ENCODE measurements at places on chromosomes 5 and 9.

GRCh38 chr5:154647114-154647760 is 107.9 kb upstream of the LARP1 start:
- DNase-seq = no peak

DNA sequence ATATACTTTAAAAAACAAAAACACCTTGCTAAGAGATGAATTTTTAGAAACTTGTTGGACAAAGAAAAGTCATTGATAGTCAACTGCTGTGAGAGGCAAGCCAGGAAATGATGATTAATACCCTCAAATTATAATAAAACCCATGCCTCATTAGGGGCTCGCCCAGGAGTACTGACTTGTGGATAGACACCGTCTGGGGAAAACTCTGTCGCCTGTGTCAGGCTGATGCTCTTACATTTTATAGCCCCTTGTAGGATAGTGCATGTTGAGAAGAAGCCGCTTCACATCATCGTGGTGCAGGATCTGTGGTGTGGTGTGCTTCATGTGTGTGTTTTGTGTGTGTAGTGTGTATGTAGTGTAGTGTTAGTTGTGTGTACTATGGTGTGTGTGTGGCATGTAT is 39.1 kb downstream of the SYK start:
- no peak for DNase-seq

- DNase-seq = no peak
Measured at GRCh38 chr9:94082553-94082952, 1.7 kb upstream of the PTPDC1 start.

GRCh38 chr9:34589636-34590380 is at the start of gene CNTFR:
TSS of gene CNTFR (minus strand) at chr9:34589724. CDS start at chr9:34568981, 20,743 bp downstream.
- DNase-seq = no peak

DNA sequence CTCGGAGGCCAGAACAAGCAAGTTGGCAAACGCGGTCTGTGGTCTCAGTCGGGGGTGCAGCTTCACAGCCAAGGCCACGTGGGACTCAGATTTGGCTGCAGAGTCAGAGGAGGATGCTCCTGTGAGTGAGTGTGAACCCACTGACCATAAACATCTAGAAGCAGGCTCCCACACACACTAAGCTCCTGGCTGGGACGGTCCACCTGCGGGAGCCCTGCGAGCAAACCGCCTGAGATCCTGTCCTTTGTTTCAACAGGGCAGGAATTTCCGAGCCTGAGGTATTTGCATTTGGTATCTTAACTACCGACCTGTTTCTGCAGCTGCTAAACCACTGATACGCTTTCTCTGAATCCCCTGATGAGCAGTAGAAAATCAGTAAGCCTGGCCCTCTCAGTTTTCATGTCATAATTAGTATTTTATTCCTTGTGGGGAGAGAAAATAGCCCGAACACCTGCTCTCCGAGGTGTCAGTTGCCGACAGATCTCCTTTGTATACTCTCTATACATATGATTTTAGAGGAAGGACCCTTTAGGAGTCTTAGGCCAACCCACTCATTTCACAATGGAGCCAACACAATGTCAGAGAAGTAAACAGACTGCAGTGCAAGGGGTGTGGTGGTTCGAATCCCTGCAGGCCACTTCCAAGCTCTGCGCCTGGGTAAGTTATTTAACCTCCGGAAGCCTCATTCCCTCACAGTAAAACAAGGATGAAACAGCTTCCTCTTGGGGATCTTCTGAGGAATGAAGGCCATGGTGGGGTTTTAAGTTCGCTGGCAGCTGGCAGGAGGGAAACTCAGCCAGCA is 40.9 kb upstream of the PWWP2A start:
- peak; percentile 57 for DNase-seq

DNA sequence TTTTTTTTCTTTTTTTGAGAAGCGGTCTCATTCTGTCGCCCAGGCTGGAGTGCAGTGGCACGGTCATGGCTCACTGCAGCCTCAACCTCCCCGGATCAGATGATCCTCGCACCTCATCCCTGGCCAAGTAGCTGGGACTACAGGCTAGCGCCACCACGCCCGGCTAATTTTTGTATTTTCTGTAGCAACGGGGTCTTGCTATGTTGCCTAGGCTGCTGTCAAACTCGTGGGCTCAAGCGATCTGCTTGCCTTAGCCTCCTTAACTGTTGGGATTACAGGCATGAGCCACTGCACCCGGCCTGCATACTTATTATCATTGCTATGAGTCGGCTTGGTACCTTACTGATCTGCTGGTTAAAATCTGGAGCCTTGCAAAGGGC is 790 bp upstream of the IARS1 start:
- peak; percentile 59 for DNase-seq

DNA sequence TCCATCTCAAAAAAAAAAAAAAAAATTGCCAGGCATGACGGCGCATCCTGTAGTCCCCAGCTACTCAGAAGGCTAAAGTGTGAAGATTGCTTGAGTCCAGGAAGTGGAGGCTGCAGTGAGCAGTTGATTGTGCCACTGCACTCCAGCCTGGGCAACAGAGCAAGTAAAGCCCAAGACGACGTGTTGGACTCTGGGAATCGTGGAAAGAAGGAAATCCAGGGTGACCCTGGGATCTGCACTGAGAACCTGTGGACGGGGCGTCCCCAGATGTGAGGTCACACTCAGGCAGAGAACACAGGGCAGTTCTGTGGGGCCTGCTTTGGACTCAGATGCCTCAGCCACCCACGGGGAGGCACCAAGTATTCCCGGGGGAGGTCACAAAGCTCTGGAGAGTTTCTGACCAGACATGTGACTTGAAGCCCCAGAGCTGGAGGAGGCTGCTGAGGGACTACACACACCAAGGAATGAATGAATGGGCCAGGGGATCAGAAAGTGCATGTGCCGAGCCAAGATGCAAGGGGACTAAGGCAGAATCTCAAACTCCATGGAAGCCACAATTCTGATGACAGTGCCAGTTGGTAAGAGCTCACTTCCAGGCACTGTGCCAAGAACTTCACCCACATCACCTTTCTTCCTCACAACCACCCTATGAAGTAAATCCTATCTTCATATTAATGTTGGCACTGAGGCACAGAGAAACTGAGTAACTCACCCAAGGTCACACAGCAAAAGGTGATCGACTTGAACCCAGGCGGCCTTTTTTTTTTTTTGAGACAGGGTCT is 12.9 kb downstream of the DYNC2I2 start:
- DNase-seq = peak; percentile 72

- no peak for DNase-seq
Measured at GRCh38 chr9:15641291-15641690, 88.4 kb downstream of the CCDC171 start.

GRCh38 chr5:175508896-175509295 is 30.5 kb downstream of the SFXN1 start:
- no peak for DNase-seq

- no peak for DNase-seq
Measured at GRCh38 chr9:123168586-123168985, 99.8 kb downstream of the STRBP start.

DNA sequence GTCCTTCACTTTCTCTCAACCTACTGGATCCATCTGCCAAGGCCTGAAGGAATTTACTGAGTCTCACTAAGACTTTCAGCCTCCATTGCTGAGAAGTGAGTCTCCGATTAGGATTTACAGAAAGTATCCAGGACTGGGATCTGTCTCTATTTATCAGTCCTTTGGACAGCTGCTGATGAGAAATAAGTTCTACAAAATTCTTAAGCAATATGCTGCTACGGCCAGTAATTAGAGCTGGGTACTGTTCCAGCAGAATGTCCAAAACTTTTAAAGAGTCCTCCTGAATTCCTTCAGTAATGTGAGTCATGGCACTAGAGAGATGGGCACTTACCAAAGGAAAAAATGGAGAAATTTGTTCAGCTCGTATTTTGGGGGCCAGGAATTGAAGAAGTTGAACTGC is 5.9 kb downstream of the TEX10 start:
- no peak for DNase-seq

DNA sequence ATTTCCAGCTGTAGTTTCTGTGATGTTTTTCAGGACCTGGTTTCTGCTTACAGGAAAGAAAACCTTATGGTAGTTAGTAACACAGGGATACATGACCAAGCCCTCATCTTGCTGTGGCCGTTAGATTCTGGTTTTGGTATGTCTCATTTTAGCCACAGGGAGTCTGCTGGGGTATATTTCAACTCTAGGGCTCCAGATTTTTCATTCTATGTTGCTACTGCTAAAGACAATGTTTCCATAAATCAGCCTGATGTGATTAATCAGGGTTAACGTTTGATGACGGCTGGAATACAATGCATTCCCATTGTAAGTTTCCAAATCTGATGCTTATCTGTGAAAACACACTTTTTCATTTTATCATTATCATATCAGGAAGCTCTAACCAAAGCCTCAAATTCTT is 48.2 kb downstream of the P4HA2 start:
- no peak for DNase-seq

GRCh38 chr5:181138258-181138657 is 7.3 kb upstream of the OR2V1 start:
- DNase-seq = no peak

- DNase-seq = no peak
Measured at GRCh38 chr5:104247260-104247659, 684.7 kb upstream of the NUDT12 start.

- no peak for DNase-seq
Measured at GRCh38 chr5:10474521-10475075, 32.9 kb downstream of the ROPN1L start.

DNA sequence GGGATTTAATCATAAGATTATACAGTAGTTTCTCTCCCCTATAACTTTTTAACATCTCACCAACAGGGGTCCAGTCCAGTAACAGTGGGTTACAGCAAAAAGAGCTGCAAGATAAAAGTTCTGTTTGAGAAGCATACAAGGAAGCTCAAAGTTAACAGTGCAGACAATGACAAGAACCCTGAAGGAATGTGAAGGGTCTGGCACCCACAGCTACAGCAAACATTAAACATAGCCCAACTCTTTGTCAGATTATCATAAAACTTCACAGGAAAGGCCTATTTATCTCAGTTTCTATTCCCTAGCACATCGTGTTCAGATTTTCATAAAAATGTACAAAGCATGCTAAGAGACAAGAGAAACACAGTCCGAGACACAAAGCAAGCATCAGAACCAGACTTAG is 309.4 kb downstream of the DIRAS2 start:
- no peak for DNase-seq

DNA sequence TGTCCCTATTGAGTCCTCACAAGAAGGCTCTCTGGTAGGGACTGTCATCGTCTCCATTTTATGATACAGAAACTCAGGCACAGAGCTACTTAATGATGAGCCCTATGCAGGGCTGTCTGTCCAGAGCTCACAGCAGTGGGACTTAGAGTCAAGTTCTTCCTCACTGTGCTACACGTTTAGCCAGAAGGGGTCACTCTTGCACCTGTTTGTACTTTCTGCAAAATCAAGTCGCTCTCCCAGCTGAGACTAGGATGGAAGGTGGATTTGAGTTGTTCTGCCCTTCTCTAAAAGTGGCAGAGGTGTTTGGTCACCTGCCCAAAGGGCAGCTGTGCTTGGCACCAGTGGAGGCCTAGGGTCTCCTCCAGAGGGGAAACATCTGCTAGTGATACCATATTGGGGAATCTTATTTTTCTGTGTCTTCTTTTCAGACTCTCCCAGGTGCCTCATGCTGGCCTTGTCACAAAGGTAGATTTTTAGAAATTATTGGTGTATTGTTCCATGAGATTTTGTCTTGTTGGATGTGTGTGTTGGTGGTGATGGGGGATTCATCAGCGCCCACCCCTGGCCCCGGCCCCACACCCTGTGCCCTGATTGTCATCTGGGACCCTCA is 104.2 kb downstream of the PPARGC1B start:
- peak; percentile 83 for DNase-seq

DNA sequence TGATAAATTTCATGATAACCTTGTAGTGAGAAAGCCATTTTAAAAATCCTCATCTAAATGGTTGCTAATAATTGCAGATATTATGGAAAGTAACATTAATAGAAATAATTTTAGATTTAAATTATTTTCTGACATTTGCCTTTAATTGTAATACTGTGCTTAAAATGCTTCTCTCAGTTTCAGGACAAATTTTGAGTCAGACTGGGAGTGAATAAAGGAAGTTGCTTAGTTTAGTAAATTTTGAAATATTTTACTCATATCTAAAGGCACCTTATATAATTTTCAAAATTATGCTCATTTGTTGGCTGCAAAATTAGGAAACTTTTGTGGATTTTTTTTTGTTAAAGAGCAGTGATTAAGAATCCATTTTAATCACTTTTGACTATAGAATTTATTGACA is 93.8 kb downstream of the CSNK1G3 start:
- DNase-seq = no peak

- DNase-seq = no peak
Measured at GRCh38 chr5:178323961-178324360, 91.4 kb upstream of the PHYKPL start.

DNA sequence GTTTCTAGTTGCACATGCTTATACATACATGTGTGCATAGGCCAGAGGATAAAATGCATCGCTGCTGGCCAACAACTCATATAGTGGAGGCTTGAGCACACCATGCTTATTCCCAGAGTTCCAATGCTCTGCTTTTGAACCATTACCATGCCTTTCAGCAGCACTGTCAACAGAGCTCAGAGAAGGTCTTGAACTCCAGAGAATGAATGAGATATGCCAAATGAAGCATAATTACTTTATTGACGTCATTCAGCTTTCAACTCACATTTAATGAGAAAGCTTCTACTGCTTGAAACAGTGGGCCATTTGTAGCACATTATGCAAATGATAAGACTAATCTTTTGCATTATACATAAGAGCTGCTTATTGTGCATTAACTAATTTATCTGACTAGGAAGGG is 765.3 kb upstream of the GRAMD2B start:
- DNase-seq = no peak

- DNase-seq = no peak
Measured at GRCh38 chr5:137815202-137815990, 52.3 kb upstream of the MYOT start.

DNA sequence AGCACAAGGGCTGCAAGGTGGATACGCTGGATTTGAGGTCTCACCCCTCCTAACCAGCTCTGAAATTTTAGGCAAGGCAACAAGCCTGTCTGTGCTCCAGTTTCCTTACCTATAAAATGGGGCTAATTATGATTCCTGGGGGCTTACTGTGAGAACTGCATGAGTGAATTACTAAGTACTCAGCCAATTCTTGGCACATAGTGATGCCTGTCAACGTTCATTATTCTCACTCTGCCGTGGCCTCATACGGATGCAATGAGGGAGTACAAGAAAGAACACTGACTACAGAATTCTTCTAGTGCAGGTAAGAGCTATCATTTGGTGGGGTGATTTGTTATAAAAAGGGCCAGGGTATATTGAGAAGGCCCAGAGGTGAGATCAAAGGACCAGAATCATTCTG is 16.7 kb downstream of the TNFSF8 start:
- no peak for DNase-seq

DNA sequence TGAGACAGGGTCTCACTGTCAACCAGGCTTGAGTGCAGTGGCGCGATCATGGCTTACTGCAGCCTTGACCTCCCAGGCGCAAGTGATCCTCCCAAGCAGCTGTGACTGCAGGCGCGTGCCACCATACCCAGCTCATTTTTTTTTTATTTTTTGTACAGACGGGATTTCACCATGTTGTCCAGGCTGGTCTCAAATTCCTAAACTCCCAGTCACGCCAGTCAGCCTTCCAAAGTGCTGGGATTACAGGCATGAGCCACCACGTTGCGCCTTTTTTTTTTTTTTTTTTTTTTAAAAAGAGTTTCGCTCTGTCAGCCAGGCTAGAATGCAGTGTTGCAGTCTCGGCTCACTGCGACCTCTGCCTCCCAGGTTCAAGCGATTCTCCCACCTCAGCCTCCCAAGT is 27.1 kb upstream of the SRP19 start:
- DNase-seq = no peak
